Daoy (cell line): ENCODE measurements at places on chromosomes 13 and 19. TPM values are rescaled to one million over a fixed set of nuclear protein-coding genes. Genes with fewer than 3 reads are reported as not detected.

GRCh38 chr13:73717632-73718031 lies 416.6 kb downstream of the KLF12 start:
- peak; percentile 37 for DNase-seq

DNA sequence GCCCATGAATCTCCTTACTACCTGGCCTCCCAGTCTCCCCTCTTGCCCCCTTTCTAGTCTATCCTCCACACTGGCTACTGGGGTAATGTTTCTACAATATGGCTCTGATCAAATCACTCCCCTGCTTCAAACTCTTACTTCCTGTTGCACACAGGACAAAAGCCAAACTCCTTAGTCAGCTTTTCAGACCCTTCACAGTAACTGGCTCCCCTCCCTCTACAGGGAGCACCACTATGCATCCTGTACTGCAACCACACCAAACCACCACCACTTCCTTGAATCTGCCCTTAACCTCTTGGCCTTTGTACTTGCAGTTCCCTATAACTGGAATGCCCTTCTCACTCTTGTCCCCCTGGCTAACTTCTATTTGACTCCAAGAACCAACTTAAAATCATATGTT lies 32.2 kb downstream of the DEDD2 start:
- no peak for DNase-seq

DNA sequence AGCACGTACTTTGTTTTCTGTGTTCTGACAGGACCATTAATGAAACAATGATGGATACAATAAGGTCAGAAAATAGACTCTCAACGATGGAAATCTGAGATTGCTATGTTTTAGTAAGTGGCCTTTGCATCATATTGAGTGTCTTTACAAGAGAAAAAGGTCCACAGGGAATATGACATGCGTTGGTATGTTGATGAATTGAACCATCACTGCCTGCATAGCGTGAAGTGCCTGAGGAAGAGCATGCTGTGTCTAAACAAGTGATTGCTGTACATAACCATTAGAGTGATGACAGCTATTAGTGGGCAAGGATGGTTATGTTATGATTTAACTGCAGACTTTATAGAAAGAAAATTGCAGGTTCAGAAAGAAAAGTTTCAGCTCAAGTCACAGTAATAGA lies 623.2 kb downstream of the SLITRK5 start:
- no peak for DNase-seq

GRCh38 chr19:8552810-8553209 lies 24.4 kb downstream of the MYO1F start:
- peak; percentile 56 for DNase-seq

- peak; percentile 88 for DNase-seq
Observed at GRCh38 chr19:43780706-43781525, at the start of gene KCNN4. KCNN4 (minus strand) TSS chr19:43780973; CDS start chr19:43780861, 112 bp downstream.

- DNase-seq: no peak
Observed at GRCh38 chr19:47075179-47075810, 26.9 kb upstream of the TMEM160 start.

GRCh38 chr13:96963786-96964475 lies 30.3 kb downstream of the OXGR1 start:
- no peak for DNase-seq

- no peak for DNase-seq
Observed at GRCh38 chr13:94431574-94431973, 47.9 kb downstream of the DCT start.

The CYP2A7 gene
- not detected in 2 replicates for total RNA-seq

The MAP4K1 gene
- 0.11 TPM in 1 of 2 replicates, not detected in the other for total RNA-seq

The TRIP10 gene
- 39.6 and 53.9 TPM in 2 replicates for total RNA-seq

The KLF5 gene
- total RNA-seq: 3.3 and 4.6 TPM in 2 replicates
